ENCODE measurements at places on chromosomes 1 and 21. TPM values are rescaled to one million over a fixed set of nuclear protein-coding genes. Genes with fewer than 3 reads are reported as not detected.

DNA sequence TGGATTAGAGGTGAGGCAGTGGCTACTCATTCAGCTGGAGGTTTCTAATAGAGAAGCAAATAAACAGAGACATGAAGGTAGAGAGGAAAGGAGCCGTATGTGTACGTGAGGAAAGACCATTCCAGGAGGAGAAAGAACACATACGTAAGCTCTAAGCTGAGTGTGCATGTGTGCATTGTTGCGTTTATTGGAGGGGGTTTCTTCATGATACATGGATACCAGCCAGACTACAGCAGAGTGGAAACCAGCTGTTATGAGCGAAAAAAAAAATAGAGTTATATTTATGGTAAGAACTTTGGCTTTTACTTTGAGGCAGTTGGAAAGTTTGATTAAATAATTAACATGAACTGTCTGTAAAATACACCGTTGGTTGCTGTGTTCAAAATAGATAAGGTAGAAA, 173.4 kb upstream of the RGS18 start:
- H3K36me3 ChIP-seq: no peaks in the 10 kb centered on the region
- H3K27me3 ChIP-seq: no peaks in the 10 kb centered on the region
- H3K27ac ChIP-seq: no peak overlapping the region
- no peaks in the 10 kb centered on the region for H3K4me1 ChIP-seq
- H3K4me3 ChIP-seq: no peak overlapping the region
- DNase-seq: no peak

DNA sequence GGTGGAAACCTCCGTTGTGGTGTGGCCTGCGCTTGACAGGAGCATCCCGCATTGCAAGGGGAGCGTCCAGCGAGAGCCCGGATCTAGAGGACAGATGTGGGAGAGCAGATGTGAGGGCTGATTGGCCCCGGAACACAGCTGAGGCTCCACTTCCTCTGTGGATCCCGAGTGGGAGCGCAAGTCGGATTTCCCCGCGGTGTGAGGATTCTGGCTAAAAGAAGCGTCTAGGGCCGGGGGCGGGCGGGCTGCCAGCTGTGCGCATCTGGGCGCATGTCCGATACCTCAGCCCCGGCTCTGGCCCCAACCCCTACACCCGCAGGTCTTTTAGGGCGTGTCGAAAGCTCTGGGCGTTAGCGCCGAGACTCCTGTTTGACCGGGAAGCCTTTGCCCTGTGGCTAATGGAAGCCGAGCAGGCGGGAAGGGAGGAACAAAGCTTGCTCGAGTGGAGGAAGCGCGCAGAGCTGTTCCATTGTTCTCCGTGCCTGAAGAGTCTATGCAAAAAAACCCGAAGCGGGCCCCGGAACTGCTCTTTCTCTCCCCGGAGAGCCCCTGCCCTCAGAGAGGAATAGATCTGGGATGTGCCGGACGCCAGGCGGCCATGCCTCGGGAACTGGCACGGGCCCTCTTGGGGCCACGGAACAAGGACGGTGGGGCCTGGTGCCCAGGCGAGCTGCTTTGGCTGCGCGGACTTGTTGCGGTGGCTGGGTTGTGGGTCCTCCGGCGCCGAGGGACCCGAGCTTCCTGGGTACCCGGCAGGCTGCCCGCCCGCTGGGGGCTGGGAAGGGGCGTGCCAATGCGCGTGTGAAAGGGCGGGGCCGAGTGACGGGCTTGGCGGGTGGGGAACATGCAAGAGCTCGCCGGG, 111.1 kb downstream of the NAV1 start:
- peaks cover 39% of the 10 kb centered on the region for H3K4me1 ChIP-seq
- H3K27me3 ChIP-seq: peaks cover 44% of the 10 kb centered on the region
- H3K36me3 ChIP-seq: no peaks in the 10 kb centered on the region

Gene VSIG8
- not detected for total RNA-seq

DNA sequence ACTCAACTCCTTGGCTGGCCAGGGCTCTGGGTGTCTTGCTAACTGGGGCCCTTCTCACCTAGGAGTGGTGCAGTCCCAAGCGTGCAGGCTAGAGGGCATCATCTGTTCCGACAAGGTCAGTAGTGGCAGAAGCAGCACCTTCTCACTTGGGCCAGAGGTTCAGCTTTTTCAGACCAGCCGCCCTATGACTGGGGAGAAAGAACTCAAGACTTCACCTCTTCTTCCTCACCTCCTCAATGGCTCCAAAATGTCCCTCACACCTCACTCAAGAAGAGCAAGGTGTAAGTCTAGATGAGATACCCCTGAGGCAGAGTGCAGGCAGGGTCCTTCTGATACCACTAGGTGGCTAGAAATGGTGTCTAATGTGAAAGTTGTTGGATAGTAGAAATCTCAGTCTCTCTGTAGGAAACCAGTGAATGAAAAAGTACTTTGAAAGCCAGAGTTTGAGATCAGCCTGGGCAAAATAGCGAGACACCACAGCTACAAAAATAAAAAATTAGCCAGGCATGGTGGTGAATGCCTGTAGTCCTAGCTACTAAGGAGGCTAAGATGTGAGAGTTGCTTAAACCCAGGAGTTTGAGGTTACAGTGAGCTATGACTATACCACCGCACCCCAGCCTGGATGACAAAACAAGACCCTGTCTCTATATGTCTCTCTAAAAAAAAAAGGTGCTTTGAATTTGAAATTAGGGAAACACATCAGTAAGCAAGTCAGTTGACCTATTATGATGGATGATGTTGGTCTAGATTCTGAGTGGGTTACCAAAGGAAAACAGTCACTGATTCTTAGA, 8.6 kb upstream of the IL20 start:
- DNase-seq: peak; percentile 46
- no peaks in the 10 kb centered on the region for H3K36me3 ChIP-seq
- H3K4me1 ChIP-seq: no peaks in the 10 kb centered on the region
- no peak overlapping the region for H3K27ac ChIP-seq
- no peak overlapping the region for H3K4me3 ChIP-seq
- no peaks in the 10 kb centered on the region for H3K27me3 ChIP-seq

Gene PODN
- total RNA-seq: 0.24 TPM

DNA sequence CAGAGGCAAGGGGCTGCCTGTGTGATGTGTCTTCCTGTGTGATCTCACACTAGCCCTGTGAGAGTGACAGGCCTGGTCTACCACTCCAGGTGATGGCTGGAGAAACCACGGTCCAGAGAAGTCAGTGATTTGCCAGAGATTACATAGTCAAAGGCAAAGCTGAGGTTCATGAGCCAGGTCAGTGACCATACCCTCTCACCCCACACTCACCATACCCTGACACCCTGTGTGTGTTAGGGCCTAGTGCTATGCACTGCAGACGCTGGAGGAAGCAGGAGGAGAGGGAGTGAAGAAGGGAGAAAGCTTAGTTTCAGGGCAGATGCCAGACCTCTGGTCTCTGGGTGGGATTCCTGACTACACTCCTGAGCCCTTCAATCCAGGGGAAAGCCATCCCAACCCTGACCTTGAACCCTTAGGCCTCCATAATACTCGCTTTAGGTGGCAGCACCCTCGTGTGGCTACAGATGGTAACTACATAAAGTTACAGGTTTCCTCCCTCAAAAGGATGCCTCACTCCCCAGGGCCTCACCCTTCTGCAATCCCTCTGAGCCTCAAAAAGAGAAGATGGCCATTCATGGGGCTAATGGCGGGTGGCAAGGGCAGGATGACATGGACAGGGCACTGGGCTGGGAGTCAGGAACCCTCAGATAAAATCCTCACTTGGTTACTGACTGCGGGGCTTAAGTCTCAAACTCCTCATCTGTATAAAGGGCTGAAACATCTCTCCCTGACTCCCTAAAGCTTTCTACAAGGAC, 20.8 kb upstream of the SDC3 start:
- no peak overlapping the region for H3K4me3 ChIP-seq
- peaks cover 4% of the 10 kb centered on the region for H3K36me3 ChIP-seq
- no peak overlapping the region for H3K27ac ChIP-seq
- peaks cover 9% of the 10 kb centered on the region for H3K4me1 ChIP-seq

DNA sequence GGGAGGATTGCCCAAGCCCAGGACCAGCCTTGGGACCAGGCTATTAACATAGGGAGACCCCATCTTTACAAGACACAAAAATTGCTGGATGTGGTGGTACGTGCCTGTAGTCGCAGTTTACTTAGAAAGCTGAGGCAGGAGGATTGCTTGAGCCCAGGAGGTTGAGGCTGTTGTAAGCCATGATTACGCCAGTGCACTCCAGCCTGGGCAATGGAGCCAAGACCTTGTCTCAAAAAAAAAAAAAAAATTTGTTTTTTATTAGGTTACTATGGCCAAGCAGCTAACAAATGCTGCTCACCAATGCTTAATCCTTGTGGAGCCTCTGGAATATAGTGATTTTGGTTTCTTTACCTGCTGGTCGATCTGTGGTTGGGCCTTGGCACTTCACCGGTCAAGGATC, 8.8 kb downstream of the ARID1A start:
- DNase-seq: no peak
- H3K36me3 ChIP-seq: no peaks in the 10 kb centered on the region
- peaks cover 71% of the 10 kb centered on the region for H3K4me1 ChIP-seq

- no peaks in the 10 kb centered on the region for H3K4me1 ChIP-seq
- H3K36me3 ChIP-seq: no peaks in the 10 kb centered on the region
- H3K4me3 ChIP-seq: no peak overlapping the region
- H3K27me3 ChIP-seq: no peaks in the 10 kb centered on the region
- DNase-seq: peak; percentile 27
- H3K27ac ChIP-seq: 0 out of 2 replicates have a peak overlapping the region, but pooled peaks have one; percentile 2
Measured at GRCh38 chr1:219446288-219446687, 166.6 kb downstream of the ZC3H11B start.

Gene EXO1
- total RNA-seq: 23.7 TPM

- H3K27me3 ChIP-seq: no peaks in the 10 kb centered on the region
- no peaks in the 10 kb centered on the region for H3K36me3 ChIP-seq
- no peak for DNase-seq
Measured at GRCh38 chr1:207805841-207806421, 54.1 kb downstream of the CD46 start.

Gene ESPN
- total RNA-seq: 12.7 TPM

DNA sequence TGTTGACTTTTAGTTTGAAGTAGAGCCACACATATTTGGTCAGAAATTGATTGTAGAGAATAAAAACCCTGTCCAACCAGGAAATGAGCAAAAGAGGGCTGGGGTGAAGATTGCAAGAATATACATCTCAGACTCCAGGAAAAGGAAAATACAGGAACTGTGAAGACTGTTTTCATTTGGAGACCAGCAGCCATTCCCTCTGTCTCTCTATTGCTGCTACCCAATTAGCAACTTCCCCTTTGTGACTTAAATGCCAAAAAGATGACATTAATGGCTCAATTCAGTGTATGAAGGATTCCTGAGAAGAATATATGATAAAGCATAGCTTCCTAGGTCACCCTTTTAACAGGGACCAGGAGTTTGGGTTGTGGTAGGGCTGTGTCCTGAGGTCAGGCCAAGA, 31.6 kb upstream of the CEP350 start:
- DNase-seq: no peak
- H3K4me3 ChIP-seq: no peak overlapping the region
- H3K27ac ChIP-seq: no peak overlapping the region
- H3K4me1 ChIP-seq: peaks cover 25% of the 10 kb centered on the region
- H3K27me3 ChIP-seq: no peaks in the 10 kb centered on the region

All from GM23338 (cell line).